Activated T-helper 9 cell treated with anti-CD3 and anti-CD28 coated beads, Interleukin-2, amount 50 U/mL, for 16 hours (primary cell): ENCODE measurements at places on chromosomes 3 and 15.

GRCh38 chr3:26657348-26657976 lies 34.9 kb downstream of the LRRC3B start:
- DNase-seq: no peak

GRCh38 chr3:51391566-51392354 lies 675 bp downstream of the RBM15B start:
- DNase-seq: peak; percentile 38

DNA sequence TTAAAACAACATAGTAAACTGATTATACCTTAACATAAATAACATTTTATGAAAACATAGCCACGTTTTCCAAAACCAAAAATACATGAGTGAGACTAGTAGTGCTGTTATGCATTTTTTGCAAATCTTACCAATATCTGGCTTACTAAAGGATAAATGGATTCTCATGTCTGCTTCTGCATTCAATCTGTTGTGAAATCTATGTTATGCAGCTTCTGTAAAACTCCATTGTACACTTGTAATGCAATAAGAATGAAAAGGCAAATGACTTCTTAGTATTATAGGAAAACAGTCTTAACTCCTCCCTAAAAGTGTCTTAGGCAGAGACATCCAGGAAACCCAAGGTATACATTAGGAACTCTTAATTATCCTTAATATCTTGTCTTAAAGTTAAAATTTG lies 330.9 kb upstream of the THBS1 start:
- no peak for DNase-seq

DNA sequence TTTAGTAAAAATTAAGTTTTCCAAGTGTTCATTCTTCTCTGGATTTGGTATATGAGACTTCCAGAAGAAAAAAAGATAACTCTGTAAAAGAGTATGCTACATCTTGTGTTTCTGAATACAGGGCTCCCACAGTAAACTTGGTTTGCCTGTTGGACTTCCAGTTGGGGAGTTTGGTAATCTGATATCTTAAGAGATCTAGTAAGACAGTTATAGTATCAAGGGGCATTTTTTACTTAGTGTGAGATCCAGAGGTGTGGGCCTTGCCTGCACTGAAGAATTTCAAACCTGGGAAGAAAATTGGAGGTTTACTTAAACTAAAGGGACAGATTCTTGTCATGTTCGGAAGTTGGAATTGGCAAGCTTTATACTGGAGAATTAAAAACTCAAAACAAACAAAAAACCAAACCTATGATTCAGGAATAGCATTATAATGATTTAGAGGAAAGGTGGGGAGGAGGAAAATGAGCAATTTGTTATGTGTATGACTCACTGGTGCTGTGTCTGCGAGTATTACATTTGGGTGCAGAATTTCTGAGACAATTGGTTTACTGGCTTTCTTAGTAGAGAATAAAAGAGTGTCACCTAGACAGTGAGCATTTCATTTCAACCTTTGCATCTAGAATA lies 58.9 kb upstream of the ULK4 start:
- DNase-seq: no peak

- no peak for DNase-seq
Observed at GRCh38 chr15:65059931-65060596, 7.7 kb downstream of the RASL12 start.

DNA sequence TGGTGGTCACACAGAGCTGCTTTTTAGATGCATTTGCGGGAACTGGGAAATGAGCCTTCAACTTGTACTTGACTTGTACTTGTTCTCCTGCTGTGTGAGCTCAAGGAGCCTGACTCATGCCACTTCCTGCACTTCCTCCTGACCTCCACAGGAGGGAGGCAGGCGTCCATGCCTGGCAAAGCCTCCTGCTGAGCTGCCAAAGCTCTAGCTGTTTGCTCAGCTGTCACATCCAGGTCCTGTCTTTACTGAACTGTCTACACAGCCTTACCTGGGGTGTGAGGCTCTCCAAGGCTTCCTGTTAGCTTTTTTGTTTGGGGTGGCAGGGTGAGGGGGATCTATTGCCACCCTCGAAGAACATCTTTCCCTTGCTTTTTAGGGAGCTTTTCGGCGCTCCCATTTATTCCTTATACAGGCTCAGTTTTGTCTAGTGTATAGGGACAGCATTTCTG lies 6.4 kb downstream of the THPO start:
- peak; percentile 39 for DNase-seq

DNA sequence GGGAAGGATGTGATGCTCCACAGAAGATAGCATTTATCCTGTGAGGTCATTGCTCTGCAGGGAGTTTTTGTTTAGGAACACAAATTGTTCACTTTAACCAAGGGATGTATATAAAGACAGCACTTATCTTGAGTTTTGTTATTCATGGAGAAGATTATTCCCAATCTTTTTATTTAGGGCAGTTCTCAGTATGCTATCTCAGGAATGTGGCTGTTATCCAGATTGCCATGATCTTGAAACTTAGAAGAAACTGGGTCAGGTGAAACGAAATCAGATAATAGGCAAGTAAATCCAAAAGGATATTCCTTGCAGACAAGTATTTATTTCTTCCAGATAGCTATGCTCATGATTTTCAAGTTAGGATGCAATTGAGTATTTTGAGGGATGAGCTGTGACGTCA lies 19.3 kb upstream of the TMEM42 start:
- DNase-seq: no peak

DNA sequence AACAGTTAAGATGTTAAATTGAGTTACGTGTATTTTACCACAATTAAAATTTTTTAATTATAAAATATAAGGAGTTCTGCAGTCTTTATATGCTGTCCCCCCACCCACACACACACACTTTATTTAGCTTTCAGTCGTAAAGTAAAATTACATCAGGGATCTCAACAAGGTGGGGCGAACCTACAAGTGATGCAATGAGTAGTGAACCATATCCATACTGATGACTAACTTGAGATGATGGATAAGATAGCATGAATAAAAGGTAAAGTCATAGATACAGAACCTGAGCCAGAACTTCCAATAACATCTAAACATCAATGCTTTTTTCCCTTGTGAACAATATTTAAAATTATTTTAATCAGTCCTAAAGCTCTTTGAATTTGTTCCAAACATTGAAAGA lies 77.2 kb downstream of the VPS13C start:
- no peak for DNase-seq

GRCh38 chr3:114308377-114308776 lies 14.5 kb downstream of the TIGIT start:
- no peak for DNase-seq

GRCh38 chr3:57512166-57512565 lies 32.0 kb downstream of the DNAH12 start:
- DNase-seq: no peak

GRCh38 chr3:43796041-43796596 lies 105.4 kb downstream of the ABHD5 start:
- no peak for DNase-seq

GRCh38 chr3:48468329-48468731 lies 21.8 kb downstream of the ATRIP start:
- DNase-seq: no peak

- DNase-seq: no peak
Observed at GRCh38 chr3:25155652-25156471, 272.2 kb upstream of the RARB start.

DNA sequence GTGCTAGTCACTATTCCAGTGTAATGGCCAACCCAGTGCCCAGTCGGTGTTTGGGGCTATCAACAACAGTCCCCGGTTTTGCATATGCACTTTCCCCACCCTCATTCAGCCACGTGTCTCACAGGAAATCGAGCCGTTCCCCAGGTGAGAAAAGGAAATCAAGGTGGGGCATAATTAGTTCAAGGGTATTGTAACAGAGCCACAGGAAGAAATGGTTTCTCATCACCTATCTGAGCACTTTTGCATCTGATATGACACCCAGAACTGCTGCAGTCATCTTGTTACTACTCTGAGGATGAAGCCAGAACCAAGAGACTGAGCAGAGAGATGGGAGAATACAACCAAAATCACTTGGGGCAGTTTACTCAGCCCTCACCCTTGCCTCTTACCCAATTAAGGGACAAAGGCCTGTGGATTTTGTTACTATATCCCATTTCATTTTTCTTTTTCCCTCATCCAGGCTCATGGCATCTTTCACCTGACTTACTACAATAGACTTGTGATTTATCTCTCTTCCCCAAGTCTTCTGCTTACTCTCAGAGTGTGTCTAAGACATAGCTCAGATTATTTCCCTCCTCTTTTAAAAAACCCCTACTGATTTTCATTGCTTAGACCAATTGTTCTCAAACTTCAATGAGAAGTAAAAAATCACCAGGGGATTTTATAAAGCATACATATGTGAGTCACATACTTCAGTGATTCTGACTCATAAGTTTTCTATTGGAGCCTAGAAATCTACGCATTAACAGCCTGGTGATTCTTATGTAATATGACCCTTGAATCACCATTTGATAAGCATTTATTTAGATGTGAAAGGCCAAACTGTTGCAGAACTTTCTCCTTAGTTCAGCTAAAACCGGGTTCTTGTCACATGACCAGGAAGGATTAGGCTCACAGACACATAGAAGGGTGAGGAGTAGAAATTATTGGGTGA lies 40.5 kb downstream of the TRAT1 start:
- DNase-seq: no peak

DNA sequence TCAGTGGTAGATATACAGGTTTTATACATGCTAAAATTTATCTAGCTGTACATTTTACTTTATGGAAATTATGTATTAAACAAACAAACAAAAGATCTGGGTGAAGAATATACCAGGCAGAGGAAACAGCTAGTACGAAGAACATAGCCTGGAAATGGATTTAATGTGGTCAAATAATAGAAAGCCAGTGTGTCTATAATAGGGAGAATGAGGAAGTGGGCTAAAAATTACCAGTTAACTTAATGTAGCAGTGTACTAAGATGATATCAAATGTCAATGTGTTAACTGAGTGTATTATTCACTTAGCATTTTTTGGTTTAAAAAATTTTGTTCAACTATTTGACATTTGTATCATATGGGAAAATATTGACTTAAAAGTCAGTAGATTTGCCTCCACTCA lies 22.8 kb upstream of the SLC15A2 start:
- DNase-seq: no peak

- DNase-seq: no peak
Observed at GRCh38 chr3:127740136-127740915, 67.6 kb downstream of the ABTB1 start.

DNA sequence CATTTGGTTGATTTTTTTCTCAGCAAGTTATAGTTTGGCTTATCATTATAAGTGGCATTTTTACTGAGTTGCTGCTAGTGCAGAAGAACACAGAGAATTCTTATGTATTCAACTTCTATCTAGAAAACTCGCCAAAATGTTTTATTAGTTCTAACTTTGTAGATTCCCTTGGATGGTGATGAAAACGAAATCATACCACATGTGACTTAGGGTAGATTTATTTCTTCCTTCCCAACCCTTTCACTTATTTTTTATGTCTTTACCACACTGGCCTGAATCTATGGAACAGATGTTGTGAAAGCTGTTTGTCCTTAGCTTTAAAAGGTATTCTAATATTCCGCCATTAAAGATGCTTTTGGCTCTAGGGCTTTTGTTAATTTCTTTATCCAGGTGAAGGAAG lies 503.3 kb upstream of the CFAP20DC start:
- no peak for DNase-seq

DNA sequence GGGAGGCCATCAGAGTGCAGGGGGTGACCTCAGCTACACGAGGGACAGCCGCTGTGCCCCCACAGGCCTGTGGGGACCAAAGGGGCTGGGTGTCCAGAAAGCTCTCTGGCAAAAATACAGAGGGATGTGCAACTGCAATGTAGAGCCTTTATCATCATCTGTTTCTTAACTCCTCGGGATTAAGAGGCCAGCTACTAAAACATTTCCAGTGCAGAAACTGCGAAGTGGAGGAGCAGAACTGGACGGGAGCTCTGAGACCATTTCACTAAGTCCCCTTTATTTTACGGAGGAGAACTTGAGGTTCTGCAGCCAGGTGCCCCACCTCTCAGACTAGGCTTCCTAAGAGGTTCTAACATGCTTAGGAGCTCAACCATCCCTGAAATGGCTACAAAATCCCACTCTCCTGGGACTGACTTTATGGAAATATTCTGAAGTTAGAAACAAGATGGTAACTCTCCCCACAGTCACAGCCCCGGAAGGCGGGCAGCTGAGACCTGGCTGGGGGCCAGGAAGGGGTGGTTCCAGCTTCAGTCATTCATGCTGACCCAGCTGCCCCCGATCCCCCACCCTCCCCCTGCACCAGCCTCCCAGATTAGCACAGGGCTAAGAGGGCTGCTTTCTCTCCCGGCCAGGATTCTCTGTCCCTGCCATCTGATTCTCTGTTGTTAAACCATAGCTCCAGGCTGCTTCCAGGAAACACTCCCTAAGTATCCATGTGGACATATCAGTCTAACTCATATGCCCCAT lies 40.3 kb downstream of the UMPS start:
- DNase-seq: no peak

- no peak for DNase-seq
Observed at GRCh38 chr3:136617198-136617597, 135.0 kb downstream of the STAG1 start.

GRCh38 chr3:122538956-122539490 lies 24.3 kb upstream of the KPNA1 start:
- no peak for DNase-seq

DNA sequence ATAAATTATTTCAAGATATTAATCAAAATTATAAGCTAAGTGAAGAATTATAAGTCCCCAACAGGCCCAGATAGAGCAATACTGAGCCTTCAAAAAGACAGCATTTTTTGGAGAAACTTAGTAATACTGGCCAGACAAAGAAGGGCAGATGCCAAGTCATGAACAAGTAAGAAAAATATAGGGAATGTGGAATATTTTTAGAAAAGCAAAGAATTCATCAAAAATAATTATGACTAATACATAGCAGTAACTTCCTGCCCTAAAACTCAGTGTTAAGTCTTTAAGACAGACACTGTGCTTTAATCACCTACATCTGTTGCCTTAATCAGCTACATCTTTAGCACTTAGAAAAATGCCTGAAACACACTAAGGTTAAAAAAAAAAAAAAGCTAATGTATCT lies 31.2 kb downstream of the DPH6 start:
- no peak for DNase-seq

GRCh38 chr3:60101621-60102020 lies 1051.8 kb upstream of the CFAP20DC start:
- DNase-seq: no peak

- DNase-seq: no peak
Observed at GRCh38 chr3:100981164-100981911, 11.9 kb downstream of the ABI3BP start.

- DNase-seq: no peak
Observed at GRCh38 chr3:65178703-65179102, 490.9 kb upstream of the ADAMTS9 start.

DNA sequence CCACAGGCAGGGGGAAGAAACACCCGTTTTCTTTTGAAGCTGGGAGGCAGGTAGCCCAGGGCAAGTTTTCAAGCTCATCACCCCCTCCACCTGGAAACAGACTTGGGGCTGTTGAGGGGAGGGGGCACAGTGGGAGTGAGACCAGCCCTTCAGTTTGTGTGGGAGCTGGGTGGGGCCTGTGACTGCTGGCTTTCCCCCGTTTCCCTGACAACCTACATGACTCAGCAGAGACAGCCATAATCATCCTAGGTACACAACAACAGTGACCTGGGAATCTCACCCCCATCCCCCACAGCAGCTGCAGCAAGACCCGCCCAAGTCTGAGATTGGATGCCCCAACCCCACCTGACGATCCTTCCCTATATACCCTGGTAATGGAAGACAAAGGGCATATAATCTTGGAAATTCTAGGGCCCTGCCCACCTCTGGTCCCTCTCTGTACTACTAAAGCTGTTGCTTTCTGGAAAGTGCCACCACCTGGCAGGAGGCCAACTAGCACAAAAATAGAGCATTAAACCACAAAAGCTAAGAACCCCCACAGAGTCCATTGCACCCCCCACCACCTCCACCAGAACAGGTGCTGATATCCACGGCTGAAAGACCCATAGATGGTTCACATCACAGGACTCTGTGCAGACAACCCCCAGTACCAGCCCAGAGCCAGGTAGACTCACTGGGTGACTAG lies 422.2 kb upstream of the SGO1 start:
- no peak for DNase-seq
